ENCODE measurements at places on chromosomes 11 and 22.

- peak; percentile 80 for DNase-seq
These were observed 2.7 kb upstream of the NEAT1 start for GRCh38 chr11:65419772-65420481.

GRCh38 chr22:23094695-23095681 lies 24.7 kb downstream of the GNAZ start:
- DNase-seq: no peak

- DNase-seq: no peak
These were observed 5.1 kb downstream of the CCDC89 start for GRCh38 chr11:85680897-85681296.

GRCh38 chr11:34198523-34198922 lies 93.1 kb downstream of the NAT10 start:
- no peak for DNase-seq

GRCh38 chr11:101059331-101059730 lies 70.3 kb downstream of the PGR start:
- DNase-seq: no peak

DNA sequence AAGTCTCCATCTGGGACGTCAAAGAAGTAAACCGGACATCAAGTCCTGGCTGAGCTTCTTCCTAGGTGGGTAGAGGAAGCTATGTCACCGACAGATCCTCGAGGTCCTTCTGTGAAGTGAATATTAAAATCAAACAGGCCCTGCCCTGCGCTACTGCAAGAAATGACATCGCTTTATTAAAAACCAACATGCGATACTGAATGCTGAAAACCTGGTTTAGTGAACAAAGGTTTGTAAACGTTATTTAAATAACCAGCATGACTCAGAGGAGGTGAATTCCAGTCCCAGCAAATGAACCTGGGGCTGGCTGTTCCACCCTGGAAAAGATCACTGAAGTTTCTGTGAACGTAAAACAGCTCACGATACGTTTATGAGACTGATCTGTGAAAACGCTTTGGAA lies 645 bp downstream of the RTCB start:
- no peak for DNase-seq

- DNase-seq: peak; percentile 16
These were observed 4.7 kb downstream of the TBC1D10C start for GRCh38 chr11:67408437-67409200.

DNA sequence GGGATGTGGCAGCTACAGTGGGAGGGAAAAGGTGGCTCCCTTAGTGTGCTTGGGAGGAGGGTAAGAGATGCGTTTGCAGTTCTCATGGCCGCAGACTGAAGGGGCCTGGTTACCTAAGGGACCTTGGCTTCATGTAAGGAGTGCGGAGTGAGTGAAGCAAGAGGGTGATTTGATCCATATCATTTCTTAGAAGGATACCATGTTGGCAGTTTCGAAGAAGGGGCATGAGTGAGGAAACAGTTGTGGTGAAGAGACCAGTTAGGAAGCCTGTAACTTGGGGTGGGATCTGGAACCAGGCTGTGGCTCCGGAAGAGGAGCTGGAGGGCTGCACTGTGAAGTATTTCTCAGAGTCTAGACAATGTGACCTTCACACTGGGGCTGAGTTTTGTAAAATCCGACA lies 45.0 kb downstream of the ST3GAL4 start:
- DNase-seq: no peak

GRCh38 chr11:76200006-76200940 lies 6.0 kb downstream of the WNT11 start:
- no peak for DNase-seq

DNA sequence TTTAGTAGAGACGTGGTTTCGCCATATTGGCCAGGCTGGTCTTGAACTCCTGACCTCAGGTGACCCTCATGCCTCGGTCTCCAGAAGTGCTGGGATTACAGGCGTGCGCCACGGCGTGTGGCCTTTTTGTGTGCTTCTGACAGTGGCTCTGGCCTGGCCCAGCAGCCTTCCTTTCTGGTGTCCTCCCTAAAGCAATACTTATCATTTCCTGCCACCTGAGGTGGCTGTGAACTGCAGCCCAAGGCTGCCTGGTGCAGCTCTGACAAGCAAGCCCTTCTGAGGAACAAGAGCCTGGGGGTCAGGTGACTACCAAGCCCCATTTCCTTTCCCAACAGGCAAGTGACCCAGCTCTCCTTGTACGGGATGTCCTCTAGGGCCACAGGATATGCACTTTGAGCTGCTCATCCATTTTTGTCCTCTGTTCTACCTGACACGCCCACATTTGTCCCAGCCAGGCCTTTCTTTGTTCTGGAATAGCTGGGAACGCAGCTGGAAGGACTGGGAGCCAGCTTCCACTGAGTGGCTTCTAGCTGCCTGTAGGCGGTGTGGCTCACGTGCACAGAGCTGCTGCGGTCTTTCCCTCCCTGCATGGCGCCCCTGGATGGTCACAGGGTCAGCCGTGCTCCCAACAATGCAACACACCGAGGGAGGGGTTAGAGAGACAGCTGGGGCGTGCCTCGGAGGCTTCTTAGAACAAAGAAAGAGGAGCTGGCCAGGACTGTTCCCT lies 12.3 kb upstream of the BID start:
- no peak for DNase-seq

GRCh38 chr11:69277074-69277809 lies 16.7 kb upstream of the MYEOV start:
- no peak for DNase-seq

DNA sequence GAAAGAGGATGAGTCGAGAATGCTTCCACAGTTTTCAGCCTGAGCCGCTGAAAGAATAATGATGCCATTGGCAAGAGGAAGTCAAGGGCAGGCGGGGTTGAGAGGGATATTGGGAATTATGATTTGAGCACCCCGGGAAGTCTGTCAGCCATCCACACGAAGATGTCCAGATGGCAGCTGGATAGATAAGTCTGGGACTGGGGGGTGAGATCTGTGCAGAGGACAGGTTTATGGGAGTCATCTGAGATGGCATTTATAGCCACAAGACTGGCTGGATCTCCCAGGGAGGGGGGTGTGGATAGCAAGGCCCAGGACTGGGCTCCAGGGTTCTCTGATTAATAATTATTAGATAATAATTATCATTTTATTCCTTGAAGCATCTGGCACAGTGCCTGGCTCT lies 5.1 kb upstream of the STIP1 start:
- no peak for DNase-seq

- peak; percentile 32 for DNase-seq
These were observed 65.9 kb downstream of the PRR5L start for GRCh38 chr11:36361901-36362391.

DNA sequence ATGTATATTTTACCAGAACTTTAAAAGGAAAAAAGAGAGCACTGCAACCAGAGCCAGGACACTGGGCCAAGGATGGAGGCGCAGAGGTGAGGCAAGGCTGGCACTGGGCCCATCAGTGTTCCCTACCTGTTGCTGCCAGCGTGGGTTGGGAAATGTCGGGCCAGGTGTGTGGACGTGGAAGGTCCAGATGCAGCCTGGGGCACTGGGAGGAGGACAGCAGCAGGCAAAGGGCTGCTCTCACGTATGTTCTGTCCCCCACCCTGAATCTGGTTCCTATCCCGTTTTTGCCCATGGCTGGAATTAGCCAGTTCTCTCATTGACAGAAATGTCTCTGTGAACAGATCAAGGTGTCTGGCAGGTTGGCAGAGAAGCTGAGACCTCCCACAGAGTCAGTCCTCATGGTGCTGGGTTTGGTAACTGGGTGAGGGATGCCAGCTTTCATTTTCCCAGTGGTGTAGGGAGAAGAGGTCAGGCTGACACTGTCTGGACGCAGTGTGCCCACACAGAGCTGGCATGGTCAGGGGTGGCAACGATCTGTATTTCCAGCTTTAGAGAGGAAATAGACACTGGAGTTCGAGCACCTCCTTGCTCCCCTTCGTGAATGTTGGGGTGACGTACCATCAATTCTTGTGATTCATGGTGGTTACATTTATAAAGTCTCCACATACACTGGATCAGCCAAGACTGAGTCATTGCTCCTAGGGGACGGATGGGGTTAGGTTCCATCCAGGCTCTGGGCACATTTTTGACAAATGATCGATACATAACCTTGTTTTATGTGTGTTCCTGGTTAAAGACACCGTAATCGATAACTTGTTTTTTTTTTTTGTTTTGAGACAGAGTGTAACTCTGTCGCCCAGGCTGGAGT lies 4.3 kb upstream of the PNPLA3 start:
- DNase-seq: no peak

DNA sequence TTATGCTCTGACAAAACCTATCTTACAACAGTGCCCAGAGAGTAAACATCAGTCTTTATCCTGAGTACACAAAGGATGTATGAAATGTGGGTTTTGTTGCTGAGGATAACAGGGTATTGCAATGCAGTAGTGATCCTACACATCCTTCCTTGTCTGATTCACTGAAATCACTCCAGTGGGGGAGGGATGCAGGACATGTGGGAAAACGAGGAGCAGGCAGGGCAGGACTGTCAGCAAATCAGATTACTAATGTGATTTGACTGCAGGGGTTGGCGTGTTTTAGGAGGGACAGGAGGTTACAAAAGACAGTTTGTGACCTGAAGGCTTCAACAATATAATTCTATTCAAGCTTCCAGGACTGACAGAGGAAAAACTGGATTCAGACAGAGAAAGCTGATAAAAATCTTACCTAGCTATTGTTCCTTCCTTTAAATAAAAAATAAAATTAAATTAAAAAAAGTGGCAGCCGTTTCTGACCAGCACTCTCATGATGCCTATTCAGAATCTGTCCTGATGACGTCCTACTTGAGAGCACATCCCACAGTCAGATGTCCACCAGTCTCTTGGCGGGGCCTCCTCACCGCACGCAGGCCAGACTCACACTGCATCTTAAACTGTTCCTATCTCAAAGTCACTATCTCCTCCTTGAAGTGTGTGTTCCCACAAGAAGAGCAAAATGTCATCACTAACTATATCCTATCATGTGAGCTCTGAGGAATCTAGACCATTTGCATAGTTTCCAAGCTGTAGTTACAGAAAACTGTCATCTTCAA lies 50.6 kb upstream of the MN1 start:
- no peak for DNase-seq

DNA sequence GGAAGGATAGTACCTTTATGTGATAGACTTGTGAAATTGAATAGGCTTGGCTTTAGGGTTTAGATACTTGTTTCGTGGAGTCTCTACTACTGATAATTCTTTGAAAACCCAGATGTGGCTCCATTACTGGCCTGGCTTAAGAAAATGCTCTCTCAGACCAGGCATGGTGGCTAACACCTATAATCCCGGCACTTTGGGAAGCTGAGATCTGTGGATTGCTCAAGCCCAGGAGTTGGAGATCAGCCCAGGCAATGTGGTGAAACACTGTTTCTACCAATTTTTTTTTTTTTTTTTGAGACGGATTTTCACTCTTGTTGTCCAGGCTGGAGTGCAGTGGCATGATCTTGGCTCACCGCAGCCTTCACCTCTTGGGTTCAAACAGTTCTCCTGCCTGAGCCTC lies 40.9 kb downstream of the ATG13 start:
- no peak for DNase-seq

- DNase-seq: no peak
These were observed 69.3 kb downstream of the TTC17 start for GRCh38 chr11:43427971-43428370.

- no peak for DNase-seq
These were observed 100.0 kb downstream of the TMEM135 start for GRCh38 chr11:87137711-87138110.

DNA sequence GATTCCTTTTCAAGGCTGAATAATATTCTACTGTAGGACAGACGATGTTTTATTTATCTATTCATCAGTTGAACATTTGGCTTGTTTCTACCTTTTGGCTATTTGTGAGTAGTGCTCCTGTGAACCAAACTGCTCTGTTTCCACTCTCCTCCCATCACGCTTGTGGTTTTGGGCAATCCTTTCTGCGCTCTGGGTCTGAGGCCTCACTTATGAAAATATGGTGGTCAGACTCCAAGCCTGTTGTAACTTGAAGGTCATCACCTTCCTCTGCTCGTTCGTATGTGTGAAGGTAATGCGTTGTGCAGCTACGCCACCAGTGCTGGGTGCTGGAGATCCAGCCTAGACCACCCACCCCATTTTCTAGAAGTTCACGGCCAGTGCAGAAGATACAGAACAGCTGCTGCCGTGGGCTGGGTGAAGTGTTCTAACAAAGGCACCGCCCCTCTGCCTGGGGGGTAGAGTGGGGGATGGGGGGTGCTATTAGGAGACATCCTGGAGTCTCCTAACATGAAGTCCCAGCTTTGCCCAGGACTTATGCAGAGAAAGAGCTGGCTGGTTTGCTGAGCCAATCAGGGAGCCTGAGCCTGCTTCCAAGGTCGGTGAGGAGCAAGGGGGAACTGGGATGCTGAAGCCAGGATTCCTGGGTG lies 21.0 kb downstream of the PTPN5 start:
- no peak for DNase-seq

GRCh38 chr11:57605028-57605420 lies 7.5 kb downstream of the SERPING1 start:
- DNase-seq: no peak

- DNase-seq: no peak
These were observed 41.5 kb downstream of the ST3GAL4 start for GRCh38 chr11:126396965-126397364.

DNA sequence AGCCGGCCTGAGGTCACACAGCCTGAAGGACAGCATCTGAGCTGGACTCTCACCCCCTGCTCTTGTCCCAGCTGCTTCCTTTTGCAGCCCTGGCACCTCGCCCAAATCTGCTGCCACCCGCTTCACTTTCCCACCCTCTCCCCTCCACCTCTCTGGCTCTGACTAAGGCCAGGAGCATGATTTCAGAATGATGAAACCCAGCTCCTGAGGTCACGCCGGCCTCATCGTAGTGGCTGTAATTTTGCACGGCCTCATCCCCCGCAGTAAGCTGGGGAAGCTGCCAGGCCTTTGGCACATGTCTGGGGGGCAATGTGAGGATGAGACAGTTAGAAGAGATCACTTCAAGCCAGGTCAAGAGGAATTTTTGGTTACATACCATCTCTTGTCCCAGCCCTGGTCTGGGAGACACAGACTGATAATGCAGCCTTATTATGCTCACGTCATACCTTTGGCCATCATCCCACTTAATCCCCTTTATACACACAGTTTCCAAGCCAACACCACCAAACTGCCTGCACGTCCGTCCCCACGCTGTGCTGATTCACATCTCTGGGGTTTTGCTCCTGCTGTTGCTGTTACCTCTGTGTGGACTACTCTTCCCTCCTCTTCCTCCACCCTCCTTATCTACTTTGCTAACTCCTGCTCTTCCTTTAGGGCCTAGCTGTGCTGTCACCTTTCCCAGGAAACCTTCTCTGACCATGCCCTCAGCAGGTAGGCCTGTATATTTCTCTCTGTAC lies 58.1 kb downstream of the CHRDL2 start:
- DNase-seq: no peak

DNA sequence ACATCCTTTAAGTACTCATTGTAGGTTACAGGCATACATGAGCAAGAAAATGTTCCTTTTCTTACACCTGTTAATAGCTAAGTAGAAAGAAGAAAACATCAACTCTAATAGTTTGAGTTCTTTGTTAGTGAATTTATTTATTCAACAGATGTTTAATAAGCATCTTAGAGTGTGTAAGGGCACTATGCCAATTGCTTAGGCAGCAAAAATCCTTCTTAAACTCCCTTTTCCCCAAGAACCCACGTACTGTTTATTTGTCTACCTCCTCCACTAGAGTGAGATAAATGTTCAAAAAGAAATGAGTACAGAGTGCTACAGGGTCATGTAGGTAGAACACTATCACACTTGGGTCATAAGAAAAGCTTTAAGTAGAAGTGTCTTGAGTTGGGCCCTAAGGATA lies 131.4 kb downstream of the CD44 start:
- DNase-seq: no peak

GRCh38 chr22:45358127-45358526 lies 48.4 kb downstream of the FAM118A start:
- no peak for DNase-seq
